ENCODE measurements at places on chromosomes 7 and 10.

DNA sequence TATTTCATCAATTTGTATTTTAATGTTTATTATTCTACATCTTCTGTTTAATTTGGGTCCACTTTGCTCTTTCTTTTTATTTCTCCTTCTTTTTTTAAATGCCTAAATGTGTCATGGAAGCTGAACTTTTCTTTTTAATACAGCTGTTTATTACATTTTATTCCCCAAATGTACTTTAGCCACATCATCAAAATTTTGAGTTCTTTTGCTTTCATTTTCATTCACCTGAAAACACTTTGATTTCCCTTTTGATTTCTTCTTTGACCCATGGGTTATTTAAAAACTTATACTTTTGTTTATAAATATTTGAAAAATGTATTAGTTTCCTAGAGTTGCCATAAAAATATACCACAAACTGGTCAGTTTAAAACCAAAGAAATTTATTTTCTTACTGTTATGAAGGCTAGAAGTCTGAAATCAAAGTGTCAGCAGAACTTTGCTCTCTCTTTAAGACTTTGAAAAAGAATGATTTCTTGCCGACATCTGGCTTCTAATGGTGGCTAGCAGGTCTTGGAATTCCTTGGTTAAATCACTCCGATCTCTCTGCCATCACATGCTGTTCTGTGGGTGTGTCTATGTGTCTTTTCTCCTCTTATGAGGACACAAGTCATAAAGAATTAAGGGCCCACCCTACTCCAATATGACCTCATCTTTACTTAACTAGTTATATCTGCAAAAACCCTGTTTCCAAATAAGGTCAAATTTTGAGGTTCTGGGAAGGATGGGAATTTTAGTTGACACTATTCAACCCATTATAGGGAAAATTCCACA is 225.5 kb downstream of the ANKRD7 start:
- DNase-seq, result no peak

DNA sequence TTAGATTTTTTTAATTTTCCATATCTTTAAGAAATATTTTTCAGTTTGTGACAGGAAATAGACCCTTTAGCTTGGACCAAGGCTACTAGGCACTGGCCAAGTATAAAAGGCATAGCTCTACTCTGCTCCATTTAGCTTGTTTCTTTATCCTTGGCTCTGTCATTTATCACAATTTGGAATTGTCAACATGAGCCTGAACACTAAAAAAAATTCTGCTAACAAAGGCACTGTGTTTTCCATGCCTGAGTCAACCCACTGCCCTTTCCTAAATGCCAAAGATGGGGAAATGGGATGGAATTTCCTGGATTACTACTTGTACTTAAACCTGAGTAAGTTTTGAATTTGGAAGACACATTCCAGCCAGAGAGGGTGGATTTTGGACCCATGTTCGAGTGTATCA is 128.4 kb downstream of the NSUN6 start:
- no peak for DNase-seq

DNA sequence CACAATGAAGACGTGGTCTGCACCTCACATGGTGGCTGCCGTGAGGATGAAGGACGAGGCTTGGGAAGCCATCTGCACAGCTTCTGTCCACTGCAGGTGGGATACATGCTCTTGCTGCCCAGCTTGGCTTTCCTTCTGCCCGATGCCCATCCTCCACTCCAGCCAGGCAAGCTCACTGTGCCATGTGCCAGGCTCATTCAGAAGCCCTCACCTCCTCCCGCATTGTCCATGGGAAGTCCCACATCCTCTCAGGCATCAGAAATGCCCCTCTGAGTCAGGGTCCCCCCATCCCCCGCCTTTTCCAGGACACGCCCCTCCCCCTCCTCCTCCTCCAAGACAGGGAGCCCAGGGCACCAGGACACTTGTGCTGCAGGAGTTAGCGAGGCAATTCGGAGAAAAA is 4.6 kb upstream of the NOM1 start:
- no peak for DNase-seq

- no peak for DNase-seq
Observed at GRCh38 chr10:118969014-118969413, 60.5 kb upstream of the NANOS1 start.

GRCh38 chr7:84002348-84002747 is 192.2 kb downstream of the SEMA3A start:
- DNase-seq, result no peak

DNA sequence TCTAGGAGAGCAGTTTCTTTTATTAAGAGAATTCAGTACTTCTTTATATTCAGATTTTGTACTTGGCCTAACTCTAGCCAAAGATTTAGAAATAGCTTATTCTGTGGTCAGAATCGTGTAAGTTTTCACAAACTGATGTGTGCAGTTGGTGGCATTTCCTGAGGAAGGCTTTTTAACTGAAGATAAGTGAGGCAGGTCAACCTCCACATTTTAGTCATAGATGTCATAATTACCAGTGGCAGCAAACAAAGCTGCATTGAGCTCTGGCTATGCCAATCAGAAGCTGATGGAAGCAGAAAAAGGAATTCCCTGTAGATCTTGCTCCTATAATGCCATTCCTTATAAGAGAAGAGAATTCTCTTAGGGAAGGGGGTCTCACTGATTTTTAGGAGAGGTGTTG is 141.3 kb upstream of the SP8 start:
- no peak for DNase-seq

DNA sequence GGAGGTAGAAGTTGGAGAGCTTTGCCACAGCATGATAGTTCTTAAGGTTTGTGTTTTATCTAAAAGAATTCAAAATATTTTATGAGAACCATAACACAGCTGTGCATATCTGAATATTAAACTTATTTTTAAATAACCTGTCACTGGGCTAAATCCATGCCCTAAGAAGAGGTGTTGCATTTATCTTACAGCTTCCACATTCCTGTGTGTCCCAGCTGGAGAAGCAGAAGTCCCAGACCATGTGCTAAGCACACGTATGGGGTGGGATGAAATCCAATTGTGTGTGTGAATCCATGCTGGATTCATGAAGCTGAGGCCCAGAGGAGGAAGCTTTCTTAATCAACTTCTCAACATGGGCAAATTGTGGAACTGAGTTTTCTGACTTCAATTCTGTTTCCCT is 121.5 kb downstream of the PKD1L1 start:
- DNase-seq, result no peak

- no peak for DNase-seq
Observed at GRCh38 chr7:144969787-144970186, 133.9 kb upstream of the TPK1 start.

DNA sequence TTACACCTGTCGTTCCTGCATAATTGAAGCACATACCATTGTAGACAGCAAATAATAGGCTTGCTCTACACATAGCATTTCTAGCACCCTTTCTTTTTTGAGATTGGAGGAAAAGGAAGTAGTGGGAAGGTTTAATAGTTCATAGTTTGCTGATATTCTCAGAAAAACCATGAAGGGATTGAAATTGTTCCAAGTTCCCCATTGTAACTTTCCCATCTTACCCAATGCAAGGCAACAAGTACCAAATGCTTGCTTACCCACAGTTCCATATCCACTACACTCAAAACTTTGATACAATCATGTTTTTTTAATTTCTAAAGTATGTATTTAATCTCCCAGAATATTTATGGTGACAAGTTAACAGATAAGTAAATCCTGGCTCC is 13.8 kb downstream of the CYP3A5 start:
- DNase-seq, result no peak

- DNase-seq, result no peak
Observed at GRCh38 chr10:132752961-132753360, 33.0 kb downstream of the NKX6-2 start.

- no peak for DNase-seq
Observed at GRCh38 chr10:77834943-77835668, 91.4 kb downstream of the DLG5 start.

GRCh38 chr10:14173391-14173705 is 157.4 kb downstream of the FRMD4A start:
- no peak for DNase-seq

DNA sequence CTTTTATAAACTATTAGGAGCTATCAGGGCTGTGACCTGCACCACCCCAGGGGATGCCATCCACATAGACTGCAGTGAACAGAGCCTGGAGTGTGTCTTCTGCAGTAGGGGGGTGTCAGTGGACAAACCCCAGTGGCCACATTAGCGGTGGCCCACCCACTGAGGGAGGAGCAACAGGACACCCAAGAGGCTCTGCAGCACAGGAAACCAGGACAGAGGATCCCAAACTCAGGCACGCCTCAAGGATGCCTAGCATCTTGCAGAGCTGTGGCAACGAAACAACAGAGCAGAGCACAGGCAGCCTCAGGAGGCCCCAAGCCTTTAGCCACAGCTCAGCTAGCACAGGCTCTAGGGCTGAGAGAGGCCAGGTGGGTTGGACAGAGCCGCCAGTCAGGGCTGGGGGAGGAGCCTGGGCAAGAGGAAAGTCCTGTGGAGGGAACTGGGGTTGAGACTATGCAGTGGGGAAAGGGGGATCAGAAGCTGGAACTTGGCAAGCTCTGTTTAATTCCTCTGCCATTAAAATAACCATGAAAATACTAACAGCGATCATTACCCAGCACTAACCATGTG is 53.8 kb downstream of the GRID1 start:
- no peak for DNase-seq

GRCh38 chr7:78635026-78635793 is 818.3 kb downstream of the MAGI2 start:
- DNase-seq, result no peak

- no peak for DNase-seq
Observed at GRCh38 chr7:142806022-142806356, 35.2 kb downstream of the PRSS2 start.

DNA sequence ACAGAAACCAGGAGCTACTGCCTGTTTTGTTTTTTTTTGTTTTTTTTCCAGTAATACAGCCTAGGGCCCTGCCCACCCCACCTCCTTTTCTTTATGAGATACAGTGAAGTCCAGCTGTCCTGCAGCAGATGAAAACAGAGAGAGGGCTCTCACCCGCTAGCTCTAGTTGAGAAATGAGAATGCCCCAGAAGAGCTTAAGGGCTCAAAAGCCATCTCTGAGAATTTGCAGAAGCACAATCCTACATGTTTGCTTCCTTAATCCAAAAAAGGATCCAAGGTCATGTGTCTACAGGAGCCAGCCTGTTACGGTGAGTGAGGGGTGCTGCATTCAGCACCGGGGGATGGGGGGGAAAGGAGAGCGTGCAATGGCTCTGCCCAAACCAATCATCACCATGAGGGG is 122.7 kb downstream of the KCNMA1 start:
- DNase-seq, result no peak

DNA sequence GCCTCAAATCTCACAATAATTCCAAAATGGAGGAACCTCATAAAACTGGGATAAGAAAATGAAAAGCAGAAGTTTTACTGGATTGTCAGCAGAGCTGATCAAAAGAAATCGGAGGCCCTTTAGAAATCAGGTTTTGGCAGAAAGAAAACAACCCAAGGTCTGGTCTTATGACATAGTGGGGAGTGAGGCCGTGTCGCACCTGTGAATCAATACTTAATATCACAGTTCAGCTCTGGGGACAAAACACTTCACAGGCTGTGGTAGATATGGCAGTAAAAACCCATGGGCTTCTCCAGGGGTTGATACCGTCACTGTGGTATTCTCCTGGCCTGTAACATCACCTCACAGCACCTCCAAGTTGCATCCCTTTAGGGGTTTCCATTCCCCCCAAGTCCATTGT is 6.5 kb upstream of the MALSU1 start:
- DNase-seq, result no peak

DNA sequence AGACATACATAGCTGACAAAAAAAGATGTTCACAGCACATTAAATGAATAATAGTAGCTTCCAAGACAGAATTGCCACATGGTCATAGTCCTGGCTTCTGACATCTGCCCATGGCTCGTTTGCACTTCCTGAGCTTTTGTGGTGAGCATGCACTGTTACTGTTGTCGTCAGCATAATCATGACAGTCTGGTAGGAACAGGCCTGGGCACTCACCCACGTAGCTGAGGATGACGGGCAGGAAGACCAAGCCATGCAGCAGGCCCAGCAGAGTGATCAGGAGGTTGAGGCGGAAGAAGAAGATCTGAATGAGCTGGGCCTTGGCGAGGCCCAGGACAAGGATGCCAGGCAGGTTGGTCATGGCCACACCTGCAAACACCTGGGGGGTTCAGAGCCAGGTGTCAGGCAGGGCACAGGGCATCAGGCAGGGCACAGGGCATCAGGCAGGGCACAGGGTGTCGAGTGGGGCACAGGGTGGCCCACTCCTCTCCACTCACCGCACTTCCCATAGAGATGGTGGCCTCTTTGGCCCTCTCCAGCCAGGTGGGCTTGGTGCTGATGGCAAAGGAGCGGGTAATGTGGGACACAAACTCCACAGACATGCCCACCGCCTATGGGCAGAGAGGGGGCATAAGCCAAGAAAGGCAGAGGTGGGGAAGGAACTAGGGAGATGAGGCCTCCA is 25.3 kb upstream of the NUDCD3 start:
- no peak for DNase-seq

DNA sequence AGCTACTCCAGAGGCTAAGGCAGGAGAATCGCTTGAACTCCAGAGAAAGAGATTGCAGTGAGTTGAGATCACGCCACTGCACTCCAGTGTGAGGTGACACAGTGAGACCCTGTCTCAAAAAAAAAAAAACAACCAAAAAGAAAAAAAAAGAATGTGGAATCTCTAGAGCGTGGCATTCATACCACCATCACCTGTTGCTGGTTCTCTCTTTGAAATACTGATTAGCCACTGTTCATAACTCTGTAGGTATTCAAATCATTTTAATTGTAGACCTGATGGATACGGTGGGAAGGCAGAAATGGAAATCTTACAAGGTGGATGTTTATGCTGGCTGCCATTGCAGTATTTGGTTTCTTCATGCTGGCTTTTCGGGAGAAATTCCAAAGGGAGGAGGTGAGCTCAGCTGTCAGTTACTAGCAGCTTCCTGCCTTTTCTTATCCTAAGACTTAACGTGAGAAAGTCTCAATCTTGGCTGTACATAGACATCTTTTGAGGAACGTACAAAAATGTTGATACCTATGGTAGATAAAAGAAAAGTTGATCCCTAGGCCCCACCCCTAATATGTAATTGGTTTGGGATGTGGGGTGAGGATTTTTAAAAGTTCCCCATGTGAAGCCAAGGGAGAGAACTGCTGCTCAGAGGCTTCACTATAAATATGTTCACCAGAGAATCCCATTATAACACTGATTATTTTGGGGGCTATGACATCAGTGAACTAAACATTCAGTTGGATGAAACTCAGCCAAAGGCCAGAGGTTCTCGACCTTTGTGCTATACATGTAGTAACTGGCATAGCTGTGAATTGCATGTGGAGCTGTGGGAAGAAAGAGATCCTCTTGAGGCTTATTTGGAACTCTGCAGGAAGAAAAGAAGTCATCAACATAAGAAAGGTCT is 26.9 kb upstream of the MKLN1 start:
- no peak for DNase-seq

- DNase-seq, result no peak
Observed at GRCh38 chr10:63657761-63658160, 136.6 kb downstream of the REEP3 start.

DNA sequence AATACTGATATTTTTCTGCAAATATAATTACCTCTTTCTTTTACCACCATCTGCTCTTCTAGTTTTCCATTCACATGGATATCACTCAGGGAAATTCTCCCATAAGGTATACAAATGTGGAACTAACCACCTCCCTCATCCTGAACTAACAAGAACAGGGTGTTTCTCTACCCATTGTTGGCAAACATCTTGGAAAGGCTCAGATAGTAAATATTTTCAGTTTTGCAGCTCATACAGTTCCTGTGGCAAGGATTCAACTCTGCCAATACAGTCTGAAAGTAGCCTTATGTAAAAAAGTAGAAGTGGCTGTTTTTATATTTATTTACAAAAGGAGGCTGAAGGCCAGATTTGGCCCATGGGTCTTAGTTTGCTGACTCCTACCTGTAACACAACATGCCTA is 513.0 kb upstream of the TEX47 start:
- no peak for DNase-seq

GRCh38 chr7:698515-699475 is 27.7 kb upstream of the DNAAF5 start:
- DNase-seq, result no peak

- no peak for DNase-seq
Observed at GRCh38 chr7:1727812-1728570, 57.9 kb downstream of the ELFN1 start.

Measured in iPS DF 6.9 (cell line).